CD4-positive, alpha-beta memory T cell (primary cell): ENCODE measurements at places on chromosomes 6 and 20.

DNA sequence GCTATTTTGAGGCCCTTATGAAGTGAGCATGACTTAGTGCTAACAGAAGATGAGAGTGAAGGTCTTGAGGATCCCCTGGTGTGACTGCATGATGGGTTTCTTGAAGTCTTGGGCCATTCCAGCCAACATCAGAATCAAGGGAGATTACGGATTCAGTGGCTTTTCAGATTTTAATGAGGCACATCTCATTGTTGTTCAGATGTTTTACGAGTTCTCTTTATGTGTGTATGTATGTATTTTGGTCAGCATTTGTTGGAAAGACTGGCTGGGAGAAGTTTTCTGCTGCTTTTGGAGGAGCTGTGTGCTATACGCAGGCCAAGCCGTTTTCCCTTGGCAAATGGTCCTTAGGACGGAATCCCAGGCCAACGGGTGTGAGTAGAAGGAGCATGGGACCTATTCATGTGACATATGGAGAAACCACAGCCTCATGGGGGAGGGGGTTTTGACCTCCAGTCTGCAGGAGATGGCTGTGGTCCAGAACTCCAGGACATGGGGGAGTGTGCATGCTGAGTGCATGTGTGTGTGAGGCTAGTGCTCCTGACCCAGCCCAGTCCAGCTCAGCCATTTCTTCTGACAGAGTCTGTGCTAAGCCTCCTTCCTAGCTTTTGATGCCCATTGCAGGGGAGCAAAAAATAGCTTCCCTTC lies 35.3 kb downstream of the CHMP4B start:
- H3K4me1 ChIP-seq: peaks cover 51% of the 10 kb centered on the region
- H3K4me3 ChIP-seq: no peak overlapping the region
- no peak for DNase-seq

GRCh38 chr6:56214703-56215101 lies 32.7 kb downstream of the COL21A1 start:
- H3K4me1 ChIP-seq: no peaks in the 10 kb centered on the region
- no peak overlapping the region for H3K4me3 ChIP-seq
- no peaks in the 10 kb centered on the region for H3K27me3 ChIP-seq
- H3K27ac ChIP-seq: no peak overlapping the region
- DNase-seq: no peak
- H3K36me3 ChIP-seq: no peaks in the 10 kb centered on the region

- no peaks in the 10 kb centered on the region for H3K36me3 ChIP-seq
- H3K4me1 ChIP-seq: no peaks in the 10 kb centered on the region
- H3K27me3 ChIP-seq: no peaks in the 10 kb centered on the region
- no peak overlapping the region for H3K4me3 ChIP-seq
- H3K27ac ChIP-seq: no peak overlapping the region
- no peak for DNase-seq
Observed at GRCh38 chr6:51531623-51532022, 555.8 kb downstream of the PKHD1 start.

- peak; percentile 44 for DNase-seq
- H3K27me3 ChIP-seq: no peaks in the 10 kb centered on the region
- H3K36me3 ChIP-seq: peaks cover 17% of the 10 kb centered on the region
- peaks cover 21% of the 10 kb centered on the region for H3K4me1 ChIP-seq
- H3K4me3 ChIP-seq: no peak overlapping the region
Observed at GRCh38 chr20:31569163-31570020, 35.7 kb upstream of the ID1 start.

GRCh38 chr6:77353129-77353528 lies 110.2 kb downstream of the HTR1B start:
- DNase-seq: no peak
- no peak overlapping the region for H3K27ac ChIP-seq
- no peak overlapping the region for H3K4me3 ChIP-seq
- H3K27me3 ChIP-seq: no peaks in the 10 kb centered on the region

DNA sequence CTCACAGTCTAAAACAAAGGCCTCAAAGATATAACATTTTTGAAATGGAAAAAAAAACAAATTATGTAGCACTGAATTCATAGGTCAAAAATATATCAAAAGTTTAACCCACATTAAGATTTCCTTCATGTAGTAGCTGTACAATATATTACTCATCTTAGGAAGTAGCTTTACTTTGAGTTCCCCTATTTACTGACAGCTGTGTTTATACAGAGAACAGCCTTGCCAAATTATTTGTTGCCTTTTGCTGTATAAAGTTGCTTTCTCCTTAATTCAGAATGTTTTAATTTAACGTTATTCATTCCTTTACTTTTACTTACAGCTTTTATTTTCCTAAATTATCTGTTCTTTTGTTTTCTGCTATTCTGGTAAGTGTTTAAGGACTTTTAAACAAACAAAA lies 181.0 kb downstream of the COL12A1 start:
- no peaks in the 10 kb centered on the region for H3K36me3 ChIP-seq
- no peak for DNase-seq
- no peak overlapping the region for H3K4me3 ChIP-seq
- H3K27ac ChIP-seq: no peak overlapping the region
- no peaks in the 10 kb centered on the region for H3K4me1 ChIP-seq
- no peaks in the 10 kb centered on the region for H3K27me3 ChIP-seq

DNA sequence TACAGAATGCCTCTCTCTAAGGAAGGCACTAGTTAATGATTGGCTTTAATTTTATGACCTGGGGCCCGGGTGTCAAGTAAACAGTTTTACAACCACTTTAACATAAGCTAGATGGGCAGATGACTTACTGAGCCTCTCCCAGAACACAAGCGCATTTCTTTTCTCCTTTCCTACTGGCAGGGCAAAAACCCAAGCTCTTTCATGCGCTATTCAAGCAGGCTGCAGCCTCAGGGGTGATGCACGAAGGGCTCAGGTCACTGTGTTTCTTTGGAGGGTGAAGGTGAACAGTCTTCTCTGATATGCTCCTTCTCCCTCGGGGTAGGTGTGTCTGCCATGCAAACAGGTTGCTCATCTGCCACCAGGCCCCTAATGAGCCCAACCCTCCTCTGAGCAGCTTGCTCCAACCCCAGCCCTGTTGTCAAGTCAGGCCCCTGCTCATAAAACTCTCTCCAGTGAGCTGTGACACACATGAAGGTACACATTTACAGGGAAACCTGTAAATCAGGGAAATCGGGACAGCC lies 73.5 kb upstream of the CDH4 start:
- H3K4me1 ChIP-seq: no peaks in the 10 kb centered on the region
- no peak for DNase-seq
- no peaks in the 10 kb centered on the region for H3K36me3 ChIP-seq
- H3K27ac ChIP-seq: no peak overlapping the region

GRCh38 chr6:119676961-119677360 lies 327.4 kb upstream of the MAN1A1 start:
- H3K36me3 ChIP-seq: no peaks in the 10 kb centered on the region
- no peaks in the 10 kb centered on the region for H3K4me1 ChIP-seq
- H3K27me3 ChIP-seq: no peaks in the 10 kb centered on the region

DNA sequence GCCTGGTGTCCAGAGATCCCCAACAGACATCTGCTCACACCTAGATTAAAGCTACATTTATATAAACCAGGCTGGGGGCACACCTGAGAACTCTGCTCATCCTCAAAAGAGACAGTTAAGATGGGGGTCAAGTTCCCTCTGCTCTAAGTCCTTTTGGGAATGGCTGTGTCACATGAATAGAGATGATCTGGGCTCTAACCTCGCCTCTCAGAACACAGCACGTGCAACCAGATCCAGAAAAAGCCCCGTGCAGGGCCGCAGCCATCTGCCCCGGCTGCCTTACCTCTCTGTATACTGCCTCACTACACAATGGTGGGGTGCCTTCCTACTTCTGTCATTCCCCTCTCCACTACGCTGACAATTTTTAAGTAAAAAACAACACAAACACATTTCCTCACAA lies 5.9 kb downstream of the MTCH1 start:
- H3K27me3 ChIP-seq: no peaks in the 10 kb centered on the region
- H3K27ac ChIP-seq: no peak overlapping the region
- H3K4me3 ChIP-seq: no peak overlapping the region
- DNase-seq: no peak

DNA sequence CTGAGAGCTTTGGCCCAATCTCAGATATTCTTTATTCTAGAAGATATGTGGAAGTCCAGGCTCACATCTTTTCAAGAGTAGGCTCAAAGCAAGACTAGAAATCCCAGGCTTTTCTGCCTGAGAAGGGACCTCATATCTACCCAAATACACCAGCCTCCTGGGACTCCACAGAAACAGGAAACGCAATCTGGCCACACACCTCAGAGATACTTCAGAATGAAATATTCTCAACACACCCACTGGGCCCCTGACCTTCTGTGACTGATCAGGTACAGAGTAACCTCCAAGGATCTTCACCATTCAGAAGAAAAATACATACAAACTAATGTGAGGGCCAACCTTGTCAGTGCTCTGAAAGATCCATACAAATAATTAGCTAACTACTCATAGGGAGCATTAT lies 183.2 kb downstream of the HIVEP2 start:
- H3K27ac ChIP-seq: no peak overlapping the region
- H3K27me3 ChIP-seq: no peaks in the 10 kb centered on the region
- peaks cover 51% of the 10 kb centered on the region for H3K36me3 ChIP-seq
- H3K4me1 ChIP-seq: peaks cover 14% of the 10 kb centered on the region
- H3K4me3 ChIP-seq: no peak overlapping the region

DNA sequence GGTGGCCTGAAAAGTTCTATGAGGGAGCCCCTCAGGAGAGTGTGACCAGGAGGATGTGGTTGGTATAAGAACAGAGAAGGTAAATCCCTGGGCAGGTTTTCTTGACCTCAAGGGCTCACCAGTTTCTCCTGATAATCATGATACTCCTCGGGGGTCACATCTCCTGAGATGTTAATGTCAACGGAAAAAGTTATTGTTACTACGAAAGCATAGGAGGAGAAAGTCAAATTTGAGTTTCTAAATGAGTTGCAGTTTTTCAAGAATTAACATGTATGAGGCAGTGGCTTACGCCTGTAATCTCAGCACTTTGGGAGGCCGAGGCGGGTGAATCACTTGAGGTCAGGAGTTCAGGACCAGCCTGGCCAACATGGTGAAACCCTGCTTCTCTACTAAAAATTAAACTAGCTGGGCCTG lies 23.4 kb downstream of the MGME1 start:
- H3K27me3 ChIP-seq: no peaks in the 10 kb centered on the region
- no peak overlapping the region for H3K4me3 ChIP-seq
- no peak overlapping the region for H3K27ac ChIP-seq
- no peak for DNase-seq

DNA sequence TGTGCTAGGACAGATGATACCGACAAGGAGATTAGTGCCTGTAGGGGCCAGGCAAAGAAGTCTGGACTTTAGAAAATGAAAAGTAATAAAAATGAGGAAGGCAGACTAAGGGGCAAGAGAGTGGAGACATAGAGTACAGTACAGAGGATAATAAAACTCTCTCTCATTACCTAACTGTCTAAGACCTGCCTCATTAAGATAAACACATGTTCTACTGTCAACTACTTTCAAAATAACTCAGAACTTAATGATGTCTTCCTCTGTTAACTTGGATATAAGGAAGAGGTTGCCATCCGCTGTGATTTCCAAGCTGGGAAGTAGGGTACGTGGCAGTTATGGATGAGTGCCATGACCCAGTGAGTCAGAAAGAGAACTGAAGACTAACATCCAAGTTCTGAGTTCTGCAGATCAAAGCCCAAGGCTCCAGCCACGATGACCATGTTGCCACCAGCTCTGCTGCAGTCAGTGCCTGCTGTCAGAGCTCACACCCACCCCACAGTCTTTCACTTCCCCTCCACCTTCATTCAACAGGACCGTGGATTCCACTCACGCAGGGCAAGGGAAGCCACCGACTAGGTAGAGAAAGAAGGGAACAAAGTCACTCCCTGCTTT lies 81.8 kb downstream of the KIF16B start:
- H3K4me1 ChIP-seq: no peaks in the 10 kb centered on the region
- no peak overlapping the region for H3K4me3 ChIP-seq
- H3K36me3 ChIP-seq: no peaks in the 10 kb centered on the region
- no peak for DNase-seq

DNA sequence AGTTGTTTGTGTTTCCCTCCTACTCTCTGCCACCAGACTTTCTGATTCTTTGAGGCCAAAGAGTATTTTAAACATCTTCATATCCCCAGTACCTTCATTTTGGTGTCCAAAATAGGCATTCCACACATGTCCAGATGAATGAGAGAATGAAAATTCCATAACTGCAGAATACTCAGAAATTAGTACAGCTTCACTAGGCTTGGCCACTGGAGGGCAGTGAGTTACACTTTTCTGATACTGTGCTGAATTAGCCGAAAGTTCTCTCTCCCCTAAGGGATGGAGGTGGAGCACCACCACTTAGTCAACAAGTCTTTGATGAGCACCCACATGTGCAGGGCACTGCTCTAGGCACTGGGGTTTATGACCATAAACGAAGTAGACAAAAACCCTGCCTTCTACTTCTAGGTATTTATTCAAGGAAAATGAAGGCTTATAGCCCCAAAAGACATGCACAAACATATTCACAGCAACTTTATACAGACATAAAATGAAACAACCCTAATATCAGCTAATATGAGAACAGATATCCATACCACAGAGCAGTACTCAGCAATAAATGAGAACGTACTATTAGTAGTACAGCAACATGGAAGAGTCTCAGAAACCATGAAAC lies 46.1 kb upstream of the TMEM217 start:
- no peak overlapping the region for H3K4me3 ChIP-seq
- no peak overlapping the region for H3K27ac ChIP-seq
- H3K27me3 ChIP-seq: no peaks in the 10 kb centered on the region
- H3K36me3 ChIP-seq: peaks cover 47% of the 10 kb centered on the region
